Activated T-helper 1 cell treated with anti-CD3 and anti-CD28 coated beads, Interleukin-2, amount 50 U/mL, for 16 hours (primary cell): ENCODE measurements at places on chromosomes 2 and 18.

DNA sequence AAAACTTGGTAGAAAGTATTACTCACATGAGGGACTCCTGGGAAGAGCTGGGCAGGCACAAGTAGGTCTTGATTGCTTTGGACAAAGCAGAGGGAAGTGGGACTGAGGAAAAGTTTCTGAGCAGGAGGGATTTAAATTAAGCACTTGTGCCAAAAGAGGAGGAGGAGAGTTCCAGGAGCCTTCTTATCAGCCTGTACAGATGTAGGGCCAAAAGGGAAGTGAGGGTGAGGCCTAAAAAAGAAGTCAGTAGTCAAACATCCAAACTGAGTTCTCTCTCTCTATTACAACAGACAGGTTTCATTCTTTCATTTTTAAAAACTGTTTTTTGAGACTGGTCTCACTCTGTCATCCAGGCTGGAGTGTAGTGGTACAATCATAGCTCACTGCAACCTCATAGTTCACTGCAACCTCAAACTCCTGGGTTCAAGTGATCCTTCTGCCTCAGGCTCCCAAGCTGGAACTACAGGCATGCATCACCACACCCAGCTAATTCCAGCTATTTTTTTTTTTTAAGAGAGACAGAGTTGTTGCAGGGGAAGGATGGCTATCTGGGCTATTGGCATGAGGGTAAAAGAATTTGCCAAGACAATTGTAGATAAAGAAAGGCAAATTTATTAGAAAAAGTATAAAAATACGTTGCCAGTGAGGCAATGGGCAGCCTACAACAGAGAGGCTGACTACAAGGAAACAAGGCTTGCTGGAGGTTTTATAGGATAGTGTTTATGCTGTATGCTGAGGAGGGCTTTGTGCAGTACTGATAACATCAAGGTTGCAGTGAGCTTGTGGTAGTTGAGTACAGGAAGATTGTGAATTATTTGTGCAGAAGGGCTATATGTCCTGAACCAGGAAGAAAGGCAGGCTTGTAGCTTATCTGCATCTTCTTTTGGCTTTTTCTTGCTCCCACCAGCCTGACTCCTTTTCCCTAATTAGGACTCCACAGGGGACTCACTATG, 29.0 kb downstream of the CFAP210 start:
- DNase-seq, result no peak

DNA sequence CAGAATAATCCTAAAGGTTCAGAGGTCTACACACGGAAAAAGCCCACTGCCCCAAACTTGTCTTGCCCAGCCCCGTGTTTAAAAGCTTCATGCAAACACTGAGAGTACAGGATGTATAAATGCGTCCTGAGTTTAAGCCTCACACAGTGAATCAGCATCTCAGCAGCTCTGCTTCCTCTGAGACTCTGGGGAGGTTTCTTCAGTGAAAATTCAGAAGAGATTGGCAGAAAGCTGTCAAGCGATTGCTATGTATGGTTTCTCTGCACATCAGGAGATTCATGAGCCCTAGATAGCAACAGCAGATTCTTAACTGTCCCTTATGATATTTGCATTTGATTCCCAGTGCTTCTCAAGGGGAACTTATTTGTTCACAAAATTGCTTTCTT, 27.1 kb downstream of the CRACDL start:
- no peak for DNase-seq

DNA sequence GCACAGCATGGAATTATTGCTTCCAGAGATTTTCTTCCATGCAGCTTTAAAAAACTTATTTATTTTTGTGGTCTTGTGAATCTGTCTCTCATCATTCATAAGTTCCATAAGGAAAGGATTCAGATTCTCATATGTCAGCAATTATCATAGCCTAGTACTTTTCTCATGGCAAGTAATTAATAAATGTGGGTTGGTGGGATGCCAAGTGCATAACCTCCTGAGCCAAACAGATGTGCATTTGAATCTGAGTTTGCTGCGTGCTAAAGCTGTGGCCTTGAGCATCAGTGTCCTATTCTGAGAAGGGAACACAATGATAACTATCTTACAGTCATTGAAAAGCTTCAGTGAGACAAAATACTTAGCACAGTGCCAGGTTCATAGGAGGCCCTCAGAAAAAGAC, 331.9 kb downstream of the PDE11A start:
- no peak for DNase-seq

- DNase-seq, result no peak
Measured at GRCh38 chr2:63189026-63189425, 138.4 kb downstream of the OTX1 start.
